ENCODE measurements at places on chromosomes 1 and 21.

- no peak for DNase-seq
These were observed 167.1 kb downstream of the ZBTB18 start for GRCh38 chr1:244218220-244218619.

DNA sequence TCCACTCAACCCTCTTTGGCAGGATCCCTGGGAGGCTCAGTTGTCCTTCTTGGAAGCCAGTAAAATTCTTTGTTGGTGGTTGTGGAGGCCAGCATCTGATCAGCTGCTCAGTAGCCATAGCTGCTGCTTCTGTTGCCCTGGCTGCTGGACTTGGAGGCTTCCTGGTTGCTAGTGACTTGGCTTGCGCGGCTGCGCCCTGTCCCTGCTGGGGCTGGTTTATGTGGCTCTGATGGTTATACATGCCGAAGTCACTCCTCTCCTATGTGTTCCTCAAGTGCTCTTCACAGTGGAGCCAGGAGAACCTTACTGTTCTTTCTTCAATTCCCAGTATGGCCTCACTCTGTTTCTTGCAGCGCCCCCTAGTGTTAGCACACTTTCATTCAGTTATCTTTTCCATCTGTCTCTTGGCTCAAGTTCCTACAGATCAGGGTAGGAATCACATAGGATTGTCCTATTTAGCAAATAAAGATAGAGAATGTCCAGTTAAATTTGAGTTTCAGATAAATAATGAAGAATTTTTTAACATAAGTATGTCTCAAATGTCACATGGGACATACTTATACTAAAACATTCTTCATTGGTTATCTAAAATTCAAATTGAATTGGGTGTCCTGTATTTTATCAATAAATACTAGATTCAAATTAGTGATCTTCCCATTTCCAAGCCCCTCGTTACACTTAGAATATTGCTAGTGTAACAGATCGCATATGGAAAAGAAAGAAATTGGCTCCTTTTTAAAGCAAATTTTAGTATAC is 176.5 kb downstream of the TGFB2 start:
- DNase-seq = peak; percentile 47

DNA sequence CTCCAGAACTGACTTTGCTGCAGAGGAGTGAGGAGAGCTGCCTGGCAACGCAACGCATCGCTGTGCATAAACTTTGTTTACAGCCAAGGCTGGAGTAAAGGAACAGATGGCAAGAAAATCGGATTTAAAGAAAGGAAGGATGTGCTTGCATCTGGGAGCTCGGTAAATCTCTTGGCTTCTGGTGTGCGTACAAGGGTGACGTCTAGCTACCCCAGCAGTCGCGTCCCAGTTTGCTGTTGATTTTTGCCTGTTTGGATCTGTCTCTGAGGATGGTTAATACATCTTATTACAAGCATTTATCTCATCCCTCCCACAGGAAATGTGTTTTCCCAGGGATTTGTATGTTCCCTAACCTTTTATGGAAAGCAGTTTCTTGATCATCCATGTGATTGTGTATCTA is 73.3 kb upstream of the RALGPS2 start:
- no peak for DNase-seq

DNA sequence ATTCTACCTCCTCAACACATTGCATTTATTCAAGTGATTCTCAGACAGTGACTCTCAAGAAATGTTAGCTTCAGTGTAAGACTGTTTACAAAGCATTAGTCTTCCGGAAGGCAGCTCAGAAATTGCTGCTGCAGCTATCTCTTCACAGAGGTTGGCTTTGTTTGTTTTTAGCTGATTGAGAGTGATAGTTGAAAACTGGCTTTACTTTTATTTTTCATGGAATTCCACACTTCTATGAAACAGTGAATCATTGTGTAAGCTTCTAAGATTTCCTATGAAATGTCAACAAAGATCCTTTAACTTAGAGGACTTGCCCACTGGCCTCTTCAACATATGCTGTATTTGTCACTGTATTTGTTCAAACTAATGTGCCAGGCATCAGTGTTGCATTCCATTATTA is 121.3 kb downstream of the TNNI3K start:
- no peak for DNase-seq

- DNase-seq = no peak
These were observed 121.9 kb upstream of the IVNS1ABP start for GRCh38 chr1:185438936-185439335.

- DNase-seq = no peak
These were observed 28.2 kb downstream of the SLC2A1 start for GRCh38 chr1:42930178-42931107.

- DNase-seq = no peak
These were observed 35.0 kb upstream of the ECE1 start for GRCh38 chr1:21325231-21325718.

DNA sequence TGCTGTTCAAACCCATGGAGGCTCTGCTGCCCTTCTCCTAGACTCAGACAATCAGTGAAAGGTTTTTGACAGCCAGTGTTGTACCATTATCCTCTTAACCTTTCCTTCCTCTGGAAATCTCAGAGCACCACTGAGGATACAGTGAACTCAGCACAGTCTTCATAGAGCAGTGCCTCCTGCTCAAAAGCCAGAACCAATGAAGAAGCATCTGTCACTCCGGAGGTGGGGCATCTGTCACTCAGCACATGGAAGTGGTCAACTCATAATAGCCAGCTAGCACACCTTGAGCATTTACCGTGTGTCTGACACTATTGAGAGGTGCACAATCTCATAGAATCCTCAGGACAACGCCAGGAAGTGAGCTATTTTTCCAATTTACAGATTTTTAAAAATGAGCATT is 62.4 kb downstream of the NMNAT2 start:
- no peak for DNase-seq

GRCh38 chr1:215835951-215836350 is 268.8 kb downstream of the KCTD3 start:
- no peak for DNase-seq

GRCh38 chr1:57324388-57324787 is 99.5 kb downstream of the DAB1 start:
- DNase-seq = no peak

DNA sequence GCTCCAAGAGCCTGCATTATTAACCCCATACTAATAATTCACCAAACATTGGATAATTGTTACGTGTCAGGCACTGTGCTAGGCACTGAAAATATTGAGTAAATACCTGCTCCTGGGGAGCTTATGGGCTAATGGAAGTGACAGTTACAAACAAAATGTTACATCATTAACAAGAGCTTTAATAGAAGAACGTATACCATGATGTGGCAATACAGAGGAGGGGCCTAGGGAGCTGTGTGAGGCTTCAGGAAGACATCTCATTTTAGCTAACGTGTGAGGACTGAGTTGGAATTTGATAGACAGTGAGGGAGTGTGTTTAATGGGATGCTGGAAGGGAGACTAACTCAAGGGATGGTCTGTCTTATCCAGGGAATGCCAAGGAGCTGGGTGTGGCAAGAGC is 16.5 kb upstream of the TSPAN2 start:
- no peak for DNase-seq
